ENCODE measurements at places on chromosomes 13 and 19. TPM values are rescaled to one million over a fixed set of nuclear protein-coding genes. Genes with fewer than 3 reads are reported as not detected.

The SLC7A10 gene
- total RNA-seq = not detected

The DAND5 gene
- not detected for total RNA-seq

The PLIN5 gene
- 2.2 TPM for total RNA-seq

The NOTCH3 gene
- 165 TPM for total RNA-seq

The CABP5 gene
- not detected for total RNA-seq

The NKPD1 gene
- not detected for total RNA-seq

All from posterior vena cava (tissue), 2 donors.